Hepatocyte (in vitro differentiated cells): ENCODE measurements at places on chromosomes 1 and 21. TPM values are rescaled to one million over a fixed set of nuclear protein-coding genes. Genes with fewer than 3 reads are reported as not detected.

DNA sequence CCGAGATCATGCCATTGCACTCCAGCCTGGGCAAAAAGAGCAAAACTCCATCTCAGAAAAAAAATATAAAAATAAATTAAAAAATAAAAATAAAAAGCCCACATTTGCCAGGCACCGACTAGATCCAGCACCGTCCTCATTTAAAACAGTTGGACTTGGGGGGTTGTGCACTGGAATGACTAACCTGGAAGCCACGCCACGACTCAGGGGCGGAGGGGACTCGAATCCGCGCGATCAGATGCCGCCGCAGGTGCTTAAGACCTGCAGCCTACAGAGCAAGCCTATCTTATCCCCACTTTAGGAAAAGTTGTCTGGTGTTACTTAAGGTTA lies 38.5 kb downstream of the ZBTB8OS start:
- no peak for DNase-seq

- no peak for DNase-seq
These were observed 29.8 kb upstream of the VTCN1 start for GRCh38 chr1:117240547-117240946.

DNA sequence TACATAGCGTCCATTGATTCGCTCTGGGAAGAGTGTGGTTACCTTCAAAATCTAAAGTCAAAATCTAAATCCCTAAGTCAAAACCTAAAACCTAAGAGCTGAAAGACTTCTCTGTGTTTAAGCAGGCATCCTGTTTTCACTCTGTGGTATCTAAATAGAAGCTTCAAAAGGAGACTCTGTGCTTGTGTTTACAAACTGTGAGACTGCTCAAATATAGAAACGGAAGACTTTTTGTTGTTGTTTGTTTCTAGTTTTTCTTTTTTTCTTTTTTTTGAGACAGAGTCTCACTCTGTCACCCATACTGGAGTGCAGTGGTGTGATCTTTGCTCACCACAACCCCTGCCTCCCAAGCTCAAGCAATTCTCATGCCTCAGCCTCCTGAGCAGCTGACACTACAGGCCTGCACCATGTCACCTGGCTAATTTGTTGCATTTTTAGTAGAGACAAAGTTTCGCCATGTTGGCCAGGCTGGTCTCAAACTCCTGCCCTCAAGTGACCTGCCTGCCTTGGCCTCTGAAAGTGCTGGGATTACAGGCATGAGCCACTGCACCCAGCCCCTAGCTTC lies 425.9 kb downstream of the SMYD3 start:
- DNase-seq, result no peak

GRCh38 chr21:36699546-36700294 lies 805 bp downstream of the SIM2 start:
- no peak for DNase-seq

DNA sequence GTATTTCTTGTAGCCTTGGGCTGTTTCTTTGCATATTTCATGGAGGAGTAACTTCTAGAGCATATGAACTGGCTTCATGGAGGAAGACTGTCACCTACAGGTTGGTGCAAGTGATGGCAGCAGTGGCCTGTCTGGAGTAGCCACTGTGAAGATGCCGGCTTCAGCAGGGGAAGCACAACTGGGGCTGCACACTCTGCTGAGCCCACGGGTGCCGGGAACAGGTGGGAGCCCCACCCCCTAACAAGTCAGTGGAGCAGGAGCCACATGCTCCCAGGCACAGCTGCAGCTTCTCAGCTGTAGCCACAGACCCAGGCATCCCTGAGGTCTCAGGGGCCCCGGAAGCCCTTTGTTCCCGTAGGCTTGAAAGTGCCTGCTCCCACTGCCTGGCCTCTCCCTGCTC lies 43.2 kb upstream of the C1orf185 start:
- DNase-seq, result no peak

- DNase-seq, result no peak
These were observed 853.5 kb upstream of the TMPRSS15 start for GRCh38 chr21:19256934-19257660.

GRCh38 chr1:180186831-180187230 lies 32.2 kb downstream of the QSOX1 start:
- DNase-seq, result no peak

The TRIM45 gene
- 3.0 and 4.3 TPM in 2 replicates for polyA plus RNA-seq
